ENCODE measurements at places on chromosomes 3 and 15.
A peak's percentile ranks its signal among the peaks of the same experiment; 100 is the strongest.

DNA sequence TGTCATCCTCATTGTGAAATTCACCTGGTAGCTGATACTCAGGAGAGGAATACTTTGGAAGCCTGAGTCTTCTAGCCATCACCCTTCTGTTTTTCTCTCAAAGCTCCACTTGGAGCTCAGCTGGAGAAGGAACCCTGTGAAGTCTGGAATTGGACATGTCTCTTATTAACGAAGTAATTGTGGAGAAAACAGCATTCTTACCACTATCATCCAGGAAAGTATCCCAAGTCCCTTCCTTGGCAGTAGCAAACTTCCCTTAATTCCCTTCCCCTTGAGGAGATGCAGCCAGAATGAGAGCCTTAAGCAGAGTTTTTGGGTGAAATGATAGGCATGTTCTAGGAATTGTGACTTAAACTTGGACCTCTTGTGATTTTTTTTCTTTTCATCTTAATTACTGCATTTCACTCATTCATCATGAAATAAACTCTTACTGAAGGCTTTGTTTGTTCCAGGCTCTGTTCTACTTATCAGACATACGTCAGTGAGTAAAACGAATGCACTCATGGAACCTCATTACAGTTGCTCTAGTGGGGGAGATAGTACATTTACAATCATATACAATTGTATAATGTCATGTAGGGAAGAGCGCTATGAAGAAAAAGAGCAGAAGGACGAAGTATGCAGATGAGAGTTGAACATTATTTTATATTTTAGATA is 30.5 kb upstream of the TCF12 start:
- no peak for DNase-seq

GRCh38 chr3:101695779-101696372 is 9.4 kb upstream of the RPL24 start:
- DNase-seq = peak; percentile 69

- peak; percentile 64 for DNase-seq
Observed at GRCh38 chr3:59052803-59053411, 3.1 kb upstream of the CFAP20DC start.

- peak; percentile 11 for DNase-seq
Observed at GRCh38 chr15:62153228-62153627, 11.9 kb downstream of the C2CD4B start.

GRCh38 chr3:197926418-197926817 is 23.6 kb upstream of the RPL35A start:
- DNase-seq = no peak

DNA sequence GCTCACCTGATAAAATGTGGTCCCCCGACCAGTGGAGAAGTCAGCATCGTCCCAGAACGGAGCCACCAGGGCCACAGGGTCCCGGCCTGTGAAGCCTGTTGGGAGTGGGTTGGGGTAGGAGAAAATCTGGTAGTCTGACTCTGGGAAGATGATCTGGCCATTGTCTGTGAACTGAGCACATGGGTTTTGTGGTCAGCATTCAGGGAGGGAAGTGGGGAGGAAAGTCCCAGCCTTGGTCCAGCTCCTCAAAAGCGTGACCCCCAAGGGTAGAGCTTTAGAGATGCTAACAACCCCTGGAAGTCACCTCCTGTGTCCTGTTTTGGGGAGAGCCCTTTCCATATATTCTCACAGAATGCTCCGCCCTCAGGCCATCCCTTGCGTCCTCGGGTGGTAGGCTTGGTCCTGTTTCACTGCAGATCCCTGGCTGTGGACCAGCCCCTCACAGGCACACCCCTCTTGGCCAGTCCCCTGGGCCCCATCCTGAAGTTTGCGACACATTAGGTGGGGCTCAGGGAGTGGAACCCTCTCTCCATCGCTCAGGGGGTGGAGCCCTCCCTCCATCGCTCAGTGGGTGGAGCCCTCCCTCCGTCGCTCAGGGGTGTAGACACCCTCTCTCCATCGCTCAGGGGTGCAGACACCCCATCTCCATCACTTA is 40.0 kb downstream of the MUC4 start:
- DNase-seq = no peak

DNA sequence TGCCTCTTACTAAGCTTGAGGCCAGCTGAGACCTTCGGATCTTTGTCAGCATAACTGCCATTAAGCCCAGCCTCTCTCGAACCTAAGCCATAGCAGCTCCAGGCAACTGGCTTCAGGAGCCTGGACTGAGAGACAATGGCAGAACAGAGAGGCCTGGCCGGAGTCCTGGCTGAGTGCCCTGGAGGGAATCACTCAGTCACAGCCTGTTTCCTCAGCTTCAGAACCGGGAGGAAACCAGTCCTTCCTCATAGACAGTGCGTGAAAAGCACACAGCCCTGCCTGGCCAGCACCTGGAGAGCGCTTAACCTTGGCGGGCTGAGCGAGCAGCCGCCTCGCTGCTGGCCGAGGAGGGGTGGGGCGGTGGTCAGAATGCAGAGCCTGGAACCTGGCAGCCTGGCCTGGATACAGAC is 21.6 kb downstream of the RNU5B-1 start:
- DNase-seq = no peak

- DNase-seq = no peak
Observed at GRCh38 chr15:70613271-70613670, 150.1 kb downstream of the UACA start.

GRCh38 chr3:129015388-129016105 is 14.4 kb downstream of the EFCC1 start:
- DNase-seq = no peak

DNA sequence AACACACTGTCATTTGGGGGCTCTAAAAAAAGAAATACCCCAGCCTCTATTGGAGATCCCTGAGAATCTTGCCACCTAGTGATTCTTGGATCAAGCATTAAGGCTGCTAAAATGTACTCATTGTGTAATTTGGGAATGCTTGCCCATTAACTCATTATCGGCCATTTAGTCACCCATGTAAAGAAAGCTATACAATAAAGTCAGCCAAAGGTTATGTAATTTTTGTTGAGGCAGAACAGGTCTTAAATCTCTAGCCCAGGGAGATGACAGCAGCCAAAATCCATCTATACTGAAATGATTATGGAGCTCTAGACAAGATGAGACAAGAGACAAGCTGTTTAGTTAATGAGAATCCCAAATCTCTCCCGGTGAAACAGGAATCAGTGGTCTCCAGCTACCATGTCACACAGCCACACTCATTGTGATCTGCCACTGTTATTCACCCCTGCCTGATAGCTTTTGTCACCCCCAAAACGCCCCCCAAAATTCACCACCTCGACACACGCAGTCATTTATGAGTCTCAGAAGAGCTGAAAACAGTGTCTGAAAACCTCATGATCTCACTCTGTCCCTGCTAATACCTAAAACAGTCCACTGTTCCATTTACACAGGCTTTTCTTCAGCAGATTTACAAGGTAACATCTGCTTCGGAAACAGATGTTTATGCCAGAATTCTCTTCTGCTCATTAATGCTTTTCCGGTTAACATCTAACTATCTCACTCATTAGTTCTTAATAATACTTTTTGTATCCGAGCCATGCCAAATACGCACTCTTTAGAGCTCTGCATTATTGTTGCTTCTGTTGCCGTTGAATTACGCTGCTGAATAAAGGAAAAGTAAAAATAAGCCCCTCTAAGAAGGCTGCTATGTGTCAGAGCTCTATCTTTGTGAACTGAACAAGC is 138.5 kb downstream of the RORA start:
- DNase-seq = no peak

DNA sequence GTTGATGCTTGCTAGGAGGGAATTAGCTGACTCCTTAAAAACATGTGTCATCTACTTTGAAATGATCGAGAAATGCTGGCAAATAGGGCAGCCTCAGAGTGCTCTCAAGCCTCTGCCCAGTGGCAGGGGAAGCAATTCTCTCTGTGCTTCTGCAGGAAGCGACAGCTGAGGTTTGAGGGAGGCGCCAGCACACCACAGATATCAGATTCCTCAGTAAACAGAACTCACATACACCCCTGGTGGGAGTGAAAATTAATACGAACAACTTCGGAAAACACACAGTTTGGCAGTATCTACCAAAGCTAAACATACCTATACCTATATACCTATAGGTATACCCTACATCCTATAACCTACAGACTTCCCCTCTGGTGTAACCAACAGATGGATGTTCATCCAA is 61.3 kb downstream of the NSMCE3 start:
- peak; percentile 4 for DNase-seq

- no peak for DNase-seq
Observed at GRCh38 chr3:142866841-142867631, 21.8 kb downstream of the PCOLCE2 start.

- DNase-seq = no peak
Observed at GRCh38 chr3:48084170-48084569, 68.0 kb upstream of the MAP4 start.

GRCh38 chr3:181703601-181704420 is 7.9 kb upstream of the SOX2 start:
- DNase-seq = no peak

DNA sequence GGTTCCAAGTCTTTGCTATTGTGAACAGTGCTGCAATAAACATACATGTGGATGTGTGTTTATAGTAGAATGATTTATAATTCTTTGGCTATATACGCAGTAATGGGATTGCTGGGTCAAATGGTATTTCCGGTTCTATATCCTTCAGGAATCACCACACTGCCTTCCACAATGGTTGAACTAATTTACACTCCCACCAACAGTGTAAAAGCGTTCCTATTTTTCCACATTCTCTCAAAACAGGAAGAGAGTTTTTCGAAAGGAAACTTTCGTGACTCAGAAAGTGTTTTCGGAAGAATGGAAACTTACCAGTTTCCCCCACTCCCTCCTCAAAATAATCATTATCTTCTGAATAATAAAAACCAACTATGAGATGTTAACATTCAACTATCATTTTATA is 205.8 kb downstream of the ALCAM start:
- DNase-seq = no peak

DNA sequence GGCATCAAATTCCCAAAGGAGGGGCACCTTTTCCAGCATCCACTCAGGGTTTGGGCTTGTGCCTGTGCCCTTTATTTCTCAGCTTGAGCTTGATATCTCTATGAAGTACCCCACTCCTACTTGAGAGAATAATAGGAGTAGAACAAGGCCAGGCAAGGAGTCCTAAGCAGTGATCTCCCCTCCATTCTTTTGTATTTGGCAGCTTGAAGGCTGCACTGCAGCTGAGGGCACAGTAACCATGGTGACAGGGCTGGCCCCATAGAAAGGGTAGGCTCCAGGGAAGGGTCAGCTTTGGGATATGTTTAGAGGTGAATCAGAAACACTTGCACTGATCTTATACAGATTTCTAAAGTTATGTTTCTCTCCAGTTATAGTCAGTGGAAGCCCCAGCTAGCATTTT is 145.4 kb upstream of the SLC24A5 start:
- DNase-seq = no peak

- no peak for DNase-seq
Observed at GRCh38 chr3:9222049-9222448, 27.4 kb downstream of the SRGAP3 start.

GRCh38 chr15:52280326-52281084 is 15.1 kb downstream of the MYO5C start:
- no peak for DNase-seq

DNA sequence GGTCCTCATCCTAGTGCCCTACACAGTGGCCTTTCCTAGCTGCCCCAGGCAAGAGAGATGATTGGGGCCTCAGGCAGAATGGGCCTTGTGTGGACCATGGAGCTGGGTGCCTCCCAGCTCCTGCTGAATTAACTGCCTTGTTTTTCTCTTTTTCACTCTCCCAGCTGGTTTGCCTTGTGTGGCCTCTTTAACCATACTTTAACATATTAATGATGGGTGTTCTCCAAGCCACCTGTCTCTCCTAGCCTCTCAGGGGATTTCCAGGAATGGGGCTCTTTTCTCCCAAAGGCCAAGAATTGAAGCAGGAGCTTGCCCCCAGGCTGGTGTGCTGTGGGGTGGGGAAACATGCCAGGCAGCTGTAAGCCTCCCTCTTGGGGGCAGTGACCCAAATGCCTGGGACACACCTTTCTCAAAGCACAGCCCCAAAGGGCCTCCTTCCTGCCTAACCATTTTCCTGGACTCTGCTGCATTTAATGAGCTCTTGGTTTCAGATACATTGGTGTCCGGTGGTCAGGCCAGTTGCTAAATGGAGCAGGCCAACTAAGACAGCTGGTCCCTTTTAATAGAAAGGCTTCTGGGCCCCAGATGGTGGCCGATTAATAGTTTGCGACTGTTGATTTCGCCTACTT is 5.6 kb downstream of the ALPK3 start:
- DNase-seq = peak; percentile 34

DNA sequence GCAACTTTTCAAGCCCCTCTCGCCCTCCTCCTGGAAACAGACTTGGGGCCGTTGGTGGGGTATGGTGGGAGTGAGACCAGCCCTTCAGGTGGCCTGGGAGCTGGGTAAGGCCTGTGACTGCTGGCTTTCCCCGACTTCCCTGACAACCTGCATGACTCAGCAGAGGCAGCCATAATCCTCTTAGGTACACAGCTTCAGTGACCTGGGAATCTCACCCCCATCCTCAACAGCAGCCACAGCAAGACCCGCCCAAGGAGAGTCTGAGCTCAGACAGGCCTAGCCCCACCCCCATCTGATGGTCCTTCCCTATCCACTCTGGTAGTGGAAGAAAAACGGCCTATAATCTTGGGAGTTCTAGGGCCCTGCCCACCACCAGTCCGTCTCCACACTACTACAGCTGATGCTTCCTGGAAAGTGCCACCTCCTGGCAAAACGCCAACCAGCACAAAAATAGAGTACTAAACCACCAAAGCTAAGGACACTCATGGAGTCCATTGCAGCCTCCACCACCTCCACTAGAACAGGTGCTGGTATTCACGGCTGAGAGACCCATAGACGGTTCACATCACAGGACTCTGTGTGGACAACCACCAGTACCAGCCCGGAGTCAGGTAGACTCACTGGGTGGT is 13.1 kb upstream of the SLC27A2 start:
- DNase-seq = no peak

DNA sequence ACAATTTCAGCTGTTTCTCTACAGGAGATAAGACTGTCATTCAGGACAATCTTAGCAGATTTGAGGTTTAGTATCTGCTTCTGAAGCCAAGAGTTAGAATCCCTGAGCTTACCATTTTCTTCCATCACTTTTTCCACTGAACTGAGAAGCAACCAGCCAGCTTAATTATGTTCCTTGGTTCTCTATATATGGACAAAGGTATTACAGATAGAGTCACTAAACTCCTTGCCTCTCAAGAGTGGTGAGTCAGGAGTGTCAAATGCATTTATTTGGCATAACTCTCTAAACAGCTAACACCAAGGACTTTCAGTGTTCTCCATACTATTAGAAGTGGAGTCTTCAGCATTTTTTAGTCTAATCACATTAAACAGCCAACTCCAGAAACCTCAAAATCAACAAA is 239.3 kb downstream of the ALCAM start:
- DNase-seq = peak; percentile 61

GRCh38 chr3:11060500-11061251 is 68.1 kb downstream of the SLC6A1 start:
- peak; percentile 50 for DNase-seq

DNA sequence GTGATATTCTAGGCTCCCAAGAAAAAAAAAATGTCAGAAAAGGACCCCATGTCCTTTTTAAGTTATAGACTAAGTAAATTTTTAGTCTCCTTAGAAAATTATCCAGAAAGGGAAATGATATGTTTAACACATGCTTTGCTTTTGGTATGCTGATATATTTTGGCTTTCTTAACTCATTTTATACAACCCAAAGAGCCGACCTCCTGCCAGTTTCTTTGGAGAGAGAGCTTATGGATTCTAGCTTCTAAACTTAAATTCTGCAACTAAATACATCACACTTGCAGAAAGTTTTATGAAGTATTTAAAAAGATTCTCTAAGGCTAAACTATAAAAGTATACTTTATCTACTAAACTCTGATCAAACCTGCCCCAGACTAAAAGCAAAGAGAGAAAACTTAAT is 43.9 kb upstream of the ZPLD1 start:
- no peak for DNase-seq

- peak; percentile 57 for DNase-seq
Observed at GRCh38 chr15:83559310-83559966, 94.5 kb upstream of the ADAMTSL3 start.

Measured in LHCN-M2 (cell line).